ENCODE measurements at places on chromosomes 1 and 21.

DNA sequence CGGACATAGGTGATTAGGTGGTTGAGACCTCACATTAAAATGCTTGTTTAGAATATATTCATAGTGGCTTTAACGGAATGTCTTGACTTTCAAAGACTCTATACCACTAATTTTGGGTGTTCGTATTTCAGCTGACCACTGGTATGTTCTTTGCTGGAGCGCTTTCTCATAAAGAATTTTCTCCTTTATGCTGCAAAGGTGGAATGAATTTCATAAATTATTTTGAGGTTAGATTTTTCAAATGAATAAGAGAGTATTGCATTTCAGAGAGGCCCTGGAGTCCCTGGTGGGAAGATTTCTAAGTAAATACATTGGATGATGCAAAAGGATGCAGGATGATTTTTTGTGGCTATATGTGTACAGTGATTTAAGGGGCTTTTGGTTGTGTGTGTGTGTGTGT lies 55.8 kb downstream of the HUNK start:
- no peak for DNase-seq

DNA sequence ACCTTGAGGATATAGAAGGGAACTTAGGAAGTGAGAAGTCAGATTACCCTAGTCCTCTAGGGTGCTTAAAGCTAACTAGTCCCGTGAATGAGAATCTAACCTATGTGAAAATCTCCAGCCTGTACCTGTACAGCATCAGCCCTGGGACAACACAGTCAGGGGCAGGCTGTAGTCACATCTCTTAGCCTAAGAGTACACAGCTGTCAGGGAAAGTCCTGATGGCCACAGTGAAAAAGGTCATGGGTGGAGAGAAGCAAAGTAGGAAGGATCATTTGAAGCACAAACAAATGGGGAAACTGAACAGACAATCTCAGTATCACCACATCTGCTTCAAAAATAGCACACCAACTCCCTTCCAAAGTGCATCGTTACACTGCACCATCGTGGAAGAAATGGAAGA lies 11.7 kb downstream of the CTSK start:
- DNase-seq = no peak

- no peak for DNase-seq
These were observed 543.5 kb downstream of the PTPRC start for GRCh38 chr1:199182186-199182843.

- DNase-seq = no peak
These were observed 132.4 kb downstream of the EDEM3 start for GRCh38 chr1:184622136-184622823.

DNA sequence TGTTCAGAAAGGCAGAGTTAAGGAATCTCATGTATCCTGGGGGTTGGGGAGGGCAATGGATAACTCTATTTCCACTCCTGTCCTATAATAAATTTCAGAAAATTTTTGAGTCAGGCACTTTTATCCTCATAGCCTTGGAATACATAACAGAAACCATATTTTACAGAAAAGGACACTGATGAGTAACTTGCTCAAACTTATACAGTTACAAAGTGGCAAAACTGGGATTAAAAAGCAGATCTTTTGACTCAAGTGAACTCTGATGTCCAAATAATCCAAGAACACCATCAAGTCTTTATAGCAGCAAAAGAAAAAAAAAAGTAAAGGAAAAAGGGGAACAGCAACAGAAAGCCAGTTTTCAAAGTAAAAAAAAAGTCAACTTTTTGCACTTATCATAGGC lies 36.9 kb downstream of the PHC2 start:
- DNase-seq = no peak

- DNase-seq = no peak
These were observed 46.0 kb downstream of the LDLRAD2 start for GRCh38 chr1:21857840-21858670.

- DNase-seq = no peak
These were observed 55.9 kb downstream of the RRAGC start for GRCh38 chr1:38803647-38804046.

GRCh38 chr1:203128716-203129500 lies 1.4 kb downstream of the ADORA1 start:
- DNase-seq = no peak

GRCh38 chr1:59707178-59707791 lies 107.5 kb upstream of the HOOK1 start:
- DNase-seq = no peak

DNA sequence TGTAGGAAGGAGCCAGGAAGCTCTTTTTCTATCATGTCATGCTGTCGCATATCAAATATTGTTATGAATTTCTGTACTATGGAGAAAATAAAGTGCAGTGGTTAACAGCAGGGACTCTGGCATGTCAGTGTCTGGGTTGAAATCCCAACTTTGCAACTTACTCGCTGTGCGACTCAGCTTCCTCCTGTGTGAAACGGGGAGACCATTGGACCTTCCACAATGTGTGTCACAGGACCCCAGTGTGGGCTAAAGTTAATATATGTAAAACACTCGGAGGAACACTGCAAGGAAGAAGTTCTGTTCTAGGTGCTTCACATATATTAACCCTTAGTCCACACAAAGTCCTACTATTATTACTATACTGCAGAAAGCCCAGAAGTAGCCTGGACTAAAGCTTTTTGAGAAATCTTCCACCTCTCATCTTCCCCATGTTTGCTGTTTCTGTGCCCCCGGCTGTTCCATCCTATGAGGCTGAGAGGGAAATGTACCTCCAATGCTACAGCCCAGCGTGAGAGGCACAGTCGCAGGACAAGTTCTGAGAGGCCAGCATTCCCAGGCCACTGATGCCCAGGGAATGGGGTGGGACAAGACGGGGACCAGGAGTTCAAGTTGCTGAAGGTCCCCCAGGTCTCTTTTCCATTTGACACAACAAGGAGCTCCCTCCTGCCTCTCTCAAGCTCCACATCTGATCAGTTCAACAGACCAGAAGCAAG lies 1.9 kb downstream of the CHIT1 start:
- no peak for DNase-seq

DNA sequence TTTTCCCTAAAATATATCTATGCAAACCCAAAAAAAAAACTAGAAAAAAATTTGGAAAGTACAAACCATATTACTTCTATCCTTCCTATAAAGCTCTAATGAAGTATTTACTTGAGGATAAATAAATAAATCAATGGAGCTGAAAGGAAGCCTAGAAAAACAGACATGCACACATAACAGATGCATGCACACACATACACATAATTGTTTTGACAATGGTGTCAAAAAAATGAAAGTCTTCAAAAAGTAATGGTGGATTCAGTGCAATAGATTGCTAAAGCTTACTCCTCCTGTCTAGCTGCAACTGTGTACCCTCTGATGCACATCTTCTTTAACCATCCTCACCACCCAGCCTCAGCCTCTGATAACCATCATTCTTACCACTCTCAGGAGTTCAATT lies 521.9 kb upstream of the RGS18 start:
- no peak for DNase-seq

- DNase-seq = no peak
These were observed 57.8 kb upstream of the BCAR3 start for GRCh38 chr1:93739472-93739871.

GRCh38 chr1:63928186-63929105 lies 154.6 kb downstream of the ROR1 start:
- DNase-seq = no peak

DNA sequence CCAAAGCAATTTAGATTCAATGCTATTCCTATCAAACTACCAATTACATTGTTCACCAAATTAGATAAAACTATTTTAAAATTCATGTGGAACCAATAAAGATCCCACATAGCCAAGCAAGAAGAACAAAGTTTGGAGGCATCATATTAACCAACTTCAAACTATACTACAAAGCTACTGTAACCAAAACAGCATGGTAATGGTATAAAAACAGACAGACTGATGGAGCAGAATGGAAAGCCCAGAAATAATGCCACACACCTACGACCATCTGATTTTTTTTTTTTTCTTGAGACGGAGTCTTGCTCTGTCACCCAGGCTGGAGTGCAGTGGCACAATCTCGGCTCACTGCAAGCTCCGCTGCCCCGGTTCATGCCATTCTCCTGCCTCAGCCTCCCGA lies 7.1 kb downstream of the ZNF124 start:
- DNase-seq = no peak

DNA sequence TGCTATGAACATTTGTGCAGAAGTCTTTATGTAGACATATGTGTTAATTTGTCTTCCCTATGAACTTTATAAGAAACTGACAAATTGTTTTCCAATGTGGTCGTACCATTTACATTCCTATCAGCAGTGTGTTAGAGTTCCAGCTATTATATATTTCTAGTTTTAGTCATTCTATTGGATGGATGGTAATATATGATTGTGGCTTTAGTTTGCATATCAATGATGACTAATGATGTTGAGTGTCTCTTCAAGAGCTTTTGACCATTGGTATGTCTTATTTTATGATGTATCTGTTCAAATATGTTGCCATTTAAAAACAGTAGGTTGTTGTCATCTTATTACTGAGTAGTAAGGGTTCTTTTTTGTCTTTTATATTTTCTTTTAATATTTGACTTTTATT lies 16.2 kb upstream of the ZNF326 start:
- DNase-seq = no peak

GRCh38 chr1:45573231-45573804 lies 10.5 kb upstream of the NASP start:
- DNase-seq = no peak

- DNase-seq = no peak
These were observed 72.7 kb downstream of the TRABD2B start for GRCh38 chr1:47924270-47925048.

DNA sequence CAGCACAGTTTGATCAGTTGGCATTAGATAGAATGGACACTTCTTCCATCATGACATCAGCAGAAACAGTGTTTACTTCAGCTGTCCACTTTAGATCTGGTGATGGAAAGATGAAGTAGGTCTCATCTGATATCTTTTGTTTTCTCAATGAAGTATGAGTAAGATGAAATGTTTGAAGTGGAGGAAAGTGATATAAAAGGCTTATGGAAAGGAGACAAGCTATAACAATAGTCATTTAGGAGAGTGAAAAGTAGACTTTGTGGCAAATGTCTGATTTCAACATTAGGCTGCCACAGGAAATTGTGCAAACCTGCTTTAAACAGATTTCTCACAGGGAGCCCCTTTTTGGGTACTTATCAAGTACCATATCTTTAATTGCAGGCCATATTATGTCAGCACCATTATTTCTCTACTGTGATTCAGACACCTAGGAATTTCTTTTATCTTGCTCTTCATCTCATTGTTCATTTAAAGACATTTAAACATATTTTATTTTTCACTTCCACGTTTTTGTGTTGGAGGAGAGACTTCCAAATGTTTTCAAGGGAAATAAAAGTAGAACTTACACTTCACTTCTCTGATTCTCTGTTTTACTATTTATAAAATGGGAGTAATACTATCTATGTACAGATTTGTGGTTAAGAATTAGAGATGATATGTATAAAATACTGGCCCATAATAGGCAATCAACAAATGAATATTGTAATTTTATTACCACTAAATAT lies 18.1 kb downstream of the PDC start:
- DNase-seq = no peak

- no peak for DNase-seq
These were observed 6.7 kb downstream of the LSS start for GRCh38 chr21:46221664-46222435.

DNA sequence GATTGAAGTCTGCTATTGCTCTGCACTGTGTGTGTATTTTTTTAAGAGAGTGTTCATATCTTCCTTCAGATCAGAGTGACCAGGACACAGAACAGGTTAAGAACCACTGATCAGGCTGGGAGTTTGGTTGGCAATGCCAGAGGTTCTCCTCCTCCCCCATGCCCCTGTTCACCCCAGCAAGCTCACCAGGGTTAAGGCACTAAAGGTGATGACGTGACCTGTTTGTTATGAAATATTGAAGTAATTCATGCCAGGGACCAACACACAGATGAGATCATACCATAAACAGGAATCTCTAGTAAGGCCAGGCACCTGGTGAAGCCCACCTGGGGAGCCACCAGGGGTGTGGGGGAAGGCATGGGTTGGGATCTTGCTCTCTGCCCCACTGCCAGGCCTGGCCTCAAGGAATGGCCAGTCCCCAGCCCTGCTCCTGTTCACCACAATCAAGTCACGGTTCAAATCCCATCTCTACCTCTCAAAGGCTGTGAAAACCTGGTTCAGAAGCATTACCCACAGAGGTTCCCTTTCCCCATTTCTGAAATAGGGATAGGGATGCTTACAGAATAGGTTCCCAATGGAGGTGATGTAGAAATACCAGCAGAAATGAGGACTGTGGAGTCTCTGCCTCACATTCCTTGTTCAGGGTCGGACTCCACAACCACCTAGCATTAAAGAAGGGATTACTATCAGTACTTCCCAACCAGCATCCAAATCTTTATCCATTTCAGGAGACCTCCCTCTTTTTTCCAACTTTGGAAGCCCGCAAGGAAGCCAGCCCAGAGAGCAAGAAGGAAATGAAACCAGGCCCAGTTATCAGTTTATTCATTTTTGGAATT lies 2.4 kb downstream of the ID3 start:
- DNase-seq = no peak

DNA sequence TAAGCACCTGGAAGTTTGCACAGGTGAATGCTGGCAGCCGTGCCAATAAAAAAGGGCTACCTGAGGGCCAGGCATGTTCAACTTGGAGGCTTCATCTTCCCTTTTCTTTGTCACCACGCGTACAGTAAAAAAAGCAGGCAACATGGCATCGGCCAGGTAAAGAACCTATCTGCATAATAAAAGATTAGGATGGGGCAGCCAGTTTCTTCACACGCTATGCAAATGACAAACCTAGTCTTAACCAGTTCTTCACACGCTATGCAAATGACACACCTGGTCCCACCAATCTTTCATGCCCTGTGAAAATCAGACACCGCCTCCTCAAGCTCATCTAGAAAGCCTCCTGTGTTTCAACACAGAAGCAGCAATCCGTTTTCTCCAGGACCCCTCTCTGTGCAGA lies 413.4 kb downstream of the HLX start:
- no peak for DNase-seq

DNA sequence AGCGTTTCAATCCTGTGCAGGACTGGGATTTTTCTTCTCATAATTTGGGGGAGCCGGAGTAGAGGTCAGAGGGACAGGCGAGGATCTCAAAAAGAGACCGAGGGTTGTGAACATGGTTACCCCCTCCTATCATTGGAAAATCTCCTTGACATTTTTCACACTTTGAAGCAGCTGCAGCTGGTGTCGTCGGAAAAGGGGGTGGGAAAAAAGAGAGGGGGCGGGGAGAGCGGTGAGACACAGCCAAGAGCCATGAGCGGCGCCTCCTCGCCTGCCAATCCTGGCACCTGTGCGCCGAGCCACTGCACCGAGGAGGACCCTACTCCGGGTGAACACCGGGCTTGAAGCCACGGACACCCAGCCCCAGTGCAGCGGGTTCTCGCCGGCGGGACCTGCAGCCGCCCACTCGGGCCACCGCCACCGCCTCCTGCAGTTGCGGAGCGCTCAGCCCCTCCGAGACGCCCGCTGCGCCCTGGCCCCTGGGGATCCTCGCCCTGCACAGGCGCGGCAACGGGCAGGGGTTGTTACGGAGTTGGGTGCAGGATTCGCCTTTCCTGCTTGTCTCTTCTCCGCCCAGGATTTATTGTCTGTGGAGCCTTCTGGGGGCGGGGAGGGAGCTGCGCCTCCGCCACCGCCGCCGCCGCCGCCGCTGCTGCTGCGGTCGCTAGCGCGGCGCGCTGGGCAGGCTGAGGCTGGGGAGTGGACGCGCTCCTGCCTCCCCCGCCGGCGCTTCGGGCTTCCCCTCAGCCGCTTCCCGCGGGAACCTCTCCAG lies at the start of gene LRRC7:
TSS of gene LRRC7 (plus strand) at position 271 of the 769 bp plus-strand sequence. CDS start 718 bp downstream, outside the sequence.
- no peak for DNase-seq

- no peak for DNase-seq
These were observed 23.2 kb upstream of the H6PD start for GRCh38 chr1:9211291-9211811.

- no peak for DNase-seq
These were observed 68.0 kb downstream of the SMYD2 start for GRCh38 chr1:214349008-214349407.

GRCh38 chr21:25709684-25710265 lies 24.9 kb downstream of the ATP5PF start:
- DNase-seq = no peak

Measured in activated naive CD4-positive, alpha-beta T cell treated with Interleukin-2 at 50 U/mL for 16 hours (primary cell).